ENCODE measurements at places on chromosomes 4 and X.
A peak's percentile ranks its signal among the peaks of the same experiment; 100 is the strongest.

DNA sequence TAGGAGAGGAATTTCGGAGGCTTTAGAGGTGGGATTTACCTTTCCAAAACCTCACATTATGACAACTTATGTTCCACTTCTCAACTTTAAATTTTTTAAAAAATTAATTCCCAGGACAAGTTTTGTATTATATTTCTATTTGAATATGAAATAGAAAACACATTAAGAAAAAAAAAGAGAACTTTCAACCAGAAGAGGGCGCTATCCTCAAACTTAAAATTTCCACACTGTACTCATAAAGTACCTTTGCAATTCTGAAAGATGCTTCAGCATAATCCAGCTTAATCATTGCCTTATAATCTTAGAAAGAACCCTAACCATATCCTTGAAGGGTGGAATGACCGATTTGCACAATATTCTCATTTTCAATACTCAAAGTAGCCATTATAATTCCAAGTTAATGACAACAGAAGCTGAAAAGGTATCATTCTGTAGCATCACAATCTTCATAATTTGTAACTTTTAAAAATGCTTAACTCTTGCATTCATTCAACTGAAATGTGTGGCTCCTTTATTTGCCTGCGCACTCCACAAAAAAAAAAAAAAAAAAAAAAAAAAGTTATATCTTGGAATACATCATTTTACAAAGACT, 158.0 kb downstream of the KCNIP4 start:
- peak; percentile 40 for DNase-seq

DNA sequence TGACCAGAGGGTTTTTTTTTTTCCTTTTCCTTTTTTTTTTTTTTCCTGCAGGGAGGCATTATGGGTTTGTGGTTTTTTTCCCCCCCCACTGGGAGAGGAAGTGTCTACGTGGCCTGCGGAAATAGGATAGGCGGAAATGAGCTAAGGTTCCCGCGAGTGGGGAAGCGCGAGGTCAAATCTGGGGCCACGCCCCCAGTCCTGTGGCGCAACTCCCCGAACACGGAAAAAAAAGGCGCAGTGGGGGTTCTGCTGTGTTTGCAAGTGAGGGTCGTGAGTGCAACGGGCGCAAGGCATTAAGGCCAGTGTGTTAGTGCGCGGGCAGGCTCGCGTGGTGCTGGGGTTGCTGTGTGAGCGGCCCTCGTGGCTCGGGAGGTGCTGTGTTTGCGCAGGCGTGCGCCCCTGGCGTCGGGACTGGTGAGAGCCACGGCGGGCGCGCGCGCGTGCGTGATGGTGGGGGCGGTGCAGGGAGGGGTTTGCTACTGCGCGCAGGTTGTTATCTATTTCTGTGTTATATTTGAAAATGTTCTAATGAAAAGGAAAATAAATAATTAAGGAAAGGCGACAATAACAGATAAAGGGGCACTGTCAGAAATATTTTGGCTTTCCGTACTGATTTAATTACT, 685 bp upstream of the MORF4L2 start:
- DNase-seq = peak; percentile 89

GRCh38 chr4:187575706-187576105, 419.9 kb upstream of the ZFP42 start:
- DNase-seq = no peak

DNA sequence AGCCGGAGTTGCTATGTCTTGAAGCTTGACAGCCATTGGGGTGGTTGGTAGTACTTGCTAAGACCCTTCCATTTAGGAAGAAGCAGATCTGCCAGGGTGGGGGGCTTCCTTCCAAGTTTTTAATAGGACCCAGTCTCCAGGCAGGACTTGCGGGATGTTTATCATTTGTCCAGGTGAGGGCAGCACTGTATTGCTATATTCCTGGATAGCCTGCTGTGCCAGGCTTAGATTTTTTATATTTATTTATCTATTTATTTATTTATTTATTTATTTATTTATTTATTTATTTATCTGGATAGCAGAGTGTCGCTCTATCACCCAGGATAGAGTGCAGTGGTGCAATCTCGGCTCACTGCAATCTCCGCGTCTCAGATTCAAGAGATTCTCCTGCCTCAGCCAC, 87.4 kb upstream of the CT45A1 start:
- no peak for DNase-seq

- DNase-seq = no peak
Observed at GRCh38 chr4:152607178-152607577, 71.3 kb upstream of the FBXW7 start.

DNA sequence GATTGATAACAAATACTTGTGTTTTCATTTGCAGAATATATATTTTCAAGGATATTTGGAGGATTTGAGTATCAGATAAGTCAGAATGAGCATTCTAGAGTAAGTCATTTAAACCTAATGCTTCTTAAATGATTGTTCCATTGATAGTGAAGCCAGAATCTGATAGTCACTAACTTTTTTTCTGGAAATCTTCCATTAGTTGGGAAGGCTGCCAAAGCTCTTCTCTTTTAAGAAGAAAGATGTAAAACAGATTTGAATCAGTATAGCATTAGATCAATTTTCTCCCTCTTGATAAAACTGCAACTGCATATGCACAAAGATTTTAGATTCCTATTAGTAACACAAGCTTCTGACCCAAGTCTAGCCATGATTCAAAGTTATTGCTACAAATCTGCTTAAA, 256.7 kb downstream of the SPOCK3 start:
- DNase-seq = no peak

DNA sequence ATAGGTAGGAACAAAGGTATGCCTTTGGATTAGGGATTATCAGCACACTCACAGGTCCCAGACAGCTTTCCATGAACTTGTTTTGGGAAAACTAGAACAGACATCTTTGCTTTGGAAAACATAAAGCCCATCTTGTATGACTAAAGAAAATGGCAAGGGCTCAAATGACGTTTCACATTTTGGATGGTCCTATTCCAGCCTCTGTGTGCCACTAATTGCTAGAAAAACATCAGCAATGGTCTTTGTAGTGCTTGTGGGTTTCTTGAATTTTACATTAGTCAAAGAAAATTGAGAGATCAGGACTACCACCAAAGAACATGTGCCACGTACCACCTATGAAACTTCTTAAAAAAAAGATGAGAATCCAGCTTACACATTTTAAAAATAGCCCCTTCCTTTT, 111.4 kb downstream of the HDAC8 start:
- no peak for DNase-seq

- no peak for DNase-seq
Observed at GRCh38 chr4:114093221-114093715, 113.8 kb upstream of the ARSJ start.

GRCh38 chr4:168097161-168097560, 4.8 kb downstream of the ANXA10 start:
- DNase-seq = no peak

DNA sequence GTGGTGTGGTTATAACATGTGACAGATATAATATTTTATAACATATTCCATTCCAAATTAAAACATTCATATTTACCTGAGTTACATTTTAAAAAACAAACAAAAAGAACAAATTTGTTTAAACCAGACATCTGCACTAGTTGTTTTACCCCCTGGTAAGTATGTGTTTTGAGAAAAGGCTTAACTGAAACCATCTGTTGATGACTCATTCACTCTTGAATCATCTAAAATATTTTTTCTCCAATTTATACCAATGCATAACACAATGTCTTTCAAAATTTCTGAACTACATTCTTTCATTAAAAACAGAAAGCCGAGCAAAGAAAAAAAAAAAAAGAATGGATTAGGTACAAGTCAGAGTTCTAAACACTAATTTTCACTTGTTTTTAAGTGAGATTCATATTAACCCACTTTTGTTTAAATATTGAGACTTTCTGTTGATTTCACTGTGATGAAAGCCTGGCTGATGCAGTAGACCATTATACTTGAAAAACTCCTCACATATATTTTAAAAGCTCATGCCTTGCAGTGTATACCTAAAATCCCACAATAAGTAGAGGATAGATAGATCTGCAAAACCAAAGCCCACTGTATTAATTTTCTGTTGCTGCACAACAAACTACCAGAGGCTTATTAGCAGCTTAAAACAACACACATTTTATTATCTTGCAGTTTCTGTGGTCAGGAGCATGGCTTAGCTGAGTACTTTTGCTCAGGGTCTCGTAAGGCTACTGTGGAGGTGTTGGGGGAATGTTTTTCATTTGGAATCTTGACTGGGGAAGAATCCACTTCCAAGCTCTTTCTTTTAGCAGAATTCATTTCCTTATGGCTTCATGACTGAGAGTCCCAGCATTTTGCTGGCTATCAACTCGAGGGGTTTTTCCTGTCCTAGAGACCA, 221.5 kb downstream of the PCDH18 start:
- DNase-seq = no peak

- DNase-seq = no peak
Observed at GRCh38 chr4:149719357-149719756, 96.3 kb downstream of the IQCM start.

DNA sequence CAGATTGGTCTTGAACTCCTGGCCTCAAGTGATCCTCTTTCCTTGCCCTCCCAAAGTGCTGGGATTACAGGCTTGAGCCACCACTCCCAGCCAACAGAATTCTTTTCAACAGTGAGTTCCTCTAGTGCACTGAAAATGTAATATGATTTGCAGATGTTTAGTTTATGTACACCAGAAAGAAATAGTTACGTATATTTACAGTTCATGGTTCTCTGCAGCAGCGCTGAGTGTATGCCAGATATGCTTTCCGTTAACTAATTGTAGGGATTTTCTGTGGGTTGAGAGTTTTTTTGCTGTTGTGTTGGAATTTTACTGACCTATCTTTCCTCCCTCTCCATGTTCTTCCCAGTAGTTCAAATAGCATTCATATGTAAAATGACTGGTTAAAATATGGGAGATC, 44.0 kb downstream of the GAB1 start:
- no peak for DNase-seq
